PC-3 (cell line): ENCODE measurements at places on chromosomes 12 and 14. TPM values are rescaled to one million over a fixed set of nuclear protein-coding genes. Genes with fewer than 3 reads are reported as not detected.

The TAS2R19 gene
- total RNA-seq: not detected in 2 replicates

The CLEC7A gene
- 0.40 TPM in 1 of 2 replicates, not detected in the other for total RNA-seq

The TSHR gene
- total RNA-seq: not detected in 2 replicates

The RPGRIP1 gene
- total RNA-seq: 0.33 TPM in 1 of 2 replicates, not detected in the other

The GPR84 gene
- not detected in 2 replicates for total RNA-seq

The HOXC13 gene
- 7.8 and 9.0 TPM in 2 replicates for total RNA-seq

The C3AR1 gene
- not detected in 2 replicates for total RNA-seq

The OLR1 gene
- 0.80 TPM in 1 of 2 replicates, not detected in the other for total RNA-seq

The ANKRD33 gene
- total RNA-seq: not detected in 2 replicates

The GRIN2B gene
- not detected in 2 replicates for total RNA-seq

The STAC3 gene
- 1.4 and 1.8 TPM in 2 replicates for total RNA-seq

The KCNH5 gene
- not detected in 2 replicates for total RNA-seq

The SERPINA9 gene
- not detected in 2 replicates for total RNA-seq

The CLEC1A gene
- not detected in 2 replicates for total RNA-seq
